Stimulated activated CD4-positive, alpha-beta T cell treated with anti-CD3 and anti-CD28 coated beads, Interleukin-1b, Interleukin-23, amount 100 ng/mL, for 24 hours (primary cell): ENCODE measurements at places on chromosomes 2 and 18.

- DNase-seq, result no peak
These were observed 128.8 kb upstream of the TRIB2 start for GRCh38 chr2:12587729-12588522.

- DNase-seq, result no peak
These were observed 118.2 kb upstream of the IL1R2 start for GRCh38 chr2:101873543-101873942.

- no peak for DNase-seq
These were observed 48.0 kb upstream of the FAHD2A start for GRCh38 chr2:95354469-95354901.

GRCh38 chr2:75200140-75201096 lies 1.1 kb upstream of the TACR1 start:
- DNase-seq, result no peak

- DNase-seq, result no peak
These were observed 5.9 kb downstream of the TWSG1 start for GRCh38 chr18:9340472-9340871.

DNA sequence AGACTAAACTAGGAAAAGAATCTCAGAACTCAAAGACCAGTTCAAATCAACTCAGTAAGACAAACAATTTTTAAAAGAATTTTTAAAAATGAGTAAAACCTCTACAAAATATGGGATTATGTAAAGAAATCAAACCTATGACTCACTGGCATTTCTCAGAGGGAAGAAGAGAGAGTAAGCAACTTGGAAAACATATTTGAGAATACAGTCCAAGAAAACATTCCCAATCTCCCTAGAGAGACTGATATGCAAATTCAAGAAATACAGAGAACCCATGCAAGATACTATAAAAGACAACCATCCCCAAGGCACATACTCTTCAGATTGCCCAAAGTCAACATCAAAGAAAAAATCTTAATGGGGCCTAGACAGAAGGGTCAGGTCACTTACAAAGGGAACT lies 162.7 kb downstream of the WDPCP start:
- no peak for DNase-seq
